ENCODE measurements at places on chromosomes 13 and 19.

DNA sequence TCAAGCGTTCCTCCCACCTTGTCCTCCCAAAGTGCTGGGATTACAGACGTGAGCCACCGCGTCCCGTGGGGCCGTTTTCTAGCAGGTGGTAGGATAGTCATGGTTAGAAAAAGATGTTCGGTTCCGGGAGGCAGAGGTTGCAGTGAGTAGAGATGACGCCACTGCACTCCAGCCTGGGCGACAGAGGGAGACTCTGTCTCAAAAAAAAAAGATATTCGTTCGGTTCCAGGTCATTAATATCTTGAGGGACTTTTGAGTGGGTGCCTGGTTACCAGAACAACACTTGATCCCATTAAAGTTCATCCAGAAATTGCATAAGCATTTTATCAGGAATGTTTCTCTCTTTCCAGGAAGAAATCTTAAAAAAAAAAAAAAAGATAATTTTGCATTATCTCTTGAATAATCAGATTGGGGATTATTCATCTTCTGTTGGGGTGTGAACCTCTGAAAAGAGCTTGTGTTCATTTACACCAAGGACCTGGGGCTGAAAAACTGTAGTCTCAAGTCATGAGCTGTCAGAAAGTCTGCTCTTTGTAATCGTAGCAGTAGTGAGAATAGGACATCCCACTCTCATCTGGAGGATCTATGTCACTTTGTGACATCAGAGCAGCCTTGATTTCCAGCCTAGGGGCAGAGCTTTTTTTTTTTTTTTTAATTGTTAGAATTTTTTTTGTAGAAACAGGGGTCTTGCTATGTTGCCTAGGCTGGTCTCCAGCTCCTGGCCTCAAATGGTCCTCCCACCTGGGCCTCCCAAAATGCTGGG, 1.0 kb upstream of the ETHE1 start:
- no peak for DNase-seq

GRCh38 chr13:70736622-70737317, 628.5 kb upstream of the KLHL1 start:
- DNase-seq, result no peak

GRCh38 chr19:4089400-4089908, 22.8 kb upstream of the ZBTB7A start:
- DNase-seq, result no peak

GRCh38 chr13:104318121-104318520, 1251.9 kb upstream of the SLC10A2 start:
- DNase-seq, result no peak

DNA sequence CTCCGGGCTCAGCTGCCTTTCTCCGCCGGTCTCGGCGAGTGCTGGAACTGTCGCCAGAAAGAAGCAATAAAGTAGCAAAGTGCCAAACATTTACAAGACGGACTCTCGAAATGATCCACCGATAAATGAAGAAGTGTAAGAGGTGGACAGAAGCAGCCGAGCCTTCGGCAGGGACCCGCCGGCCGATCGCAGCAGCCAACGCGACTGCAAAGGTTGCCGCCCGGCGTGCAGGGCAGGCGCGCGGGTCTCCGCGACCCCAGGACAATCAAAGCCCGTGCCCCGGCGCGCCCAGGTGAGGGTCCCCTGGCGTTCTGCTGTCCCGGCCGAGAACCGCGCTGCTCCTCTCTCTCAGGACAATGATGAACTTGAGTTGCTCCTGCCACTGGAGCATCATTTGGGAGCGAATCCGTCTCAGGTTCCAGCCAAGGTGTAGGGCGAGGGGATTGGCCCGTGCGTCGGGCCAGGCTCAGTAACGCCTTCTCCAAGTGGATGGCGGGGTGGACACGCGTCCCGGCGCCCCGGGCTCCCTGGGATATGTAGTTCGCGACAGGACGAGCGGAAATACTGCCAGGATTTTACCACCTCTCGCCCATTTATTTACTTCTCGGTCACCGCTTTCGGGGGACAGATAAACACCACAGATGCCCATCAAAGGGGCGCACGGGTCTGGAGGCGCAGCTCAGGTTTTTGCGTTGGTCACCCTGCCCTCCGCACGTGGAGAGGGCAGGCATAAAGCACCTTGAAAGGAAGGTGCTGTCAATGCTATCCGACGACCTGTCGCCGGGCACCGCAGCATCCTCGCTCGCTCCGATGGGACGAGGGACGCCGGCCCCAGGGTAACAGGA, at the start of the genes BIVM and POGLUT2:
BIVM (plus strand) TSS at position 539 of the 845 bp plus-strand sequence. CDS start 8,149 bp downstream, outside the sequence.
POGLUT2 (minus strand) TSS at position 396 of the 845 bp plus-strand sequence; CDS start at position 90, 306 bp downstream.
- peak; percentile 74 for DNase-seq

All from pulmonary artery endothelial cell (primary cell).